ENCODE measurements at places on chromosomes 3 and 15.
A peak's percentile ranks its signal among the peaks of the same experiment; 100 is the strongest.

- peak; percentile 46 for DNase-seq
Measured at GRCh38 chr15:92809880-92810361, 90.2 kb upstream of the CHD2 start.

DNA sequence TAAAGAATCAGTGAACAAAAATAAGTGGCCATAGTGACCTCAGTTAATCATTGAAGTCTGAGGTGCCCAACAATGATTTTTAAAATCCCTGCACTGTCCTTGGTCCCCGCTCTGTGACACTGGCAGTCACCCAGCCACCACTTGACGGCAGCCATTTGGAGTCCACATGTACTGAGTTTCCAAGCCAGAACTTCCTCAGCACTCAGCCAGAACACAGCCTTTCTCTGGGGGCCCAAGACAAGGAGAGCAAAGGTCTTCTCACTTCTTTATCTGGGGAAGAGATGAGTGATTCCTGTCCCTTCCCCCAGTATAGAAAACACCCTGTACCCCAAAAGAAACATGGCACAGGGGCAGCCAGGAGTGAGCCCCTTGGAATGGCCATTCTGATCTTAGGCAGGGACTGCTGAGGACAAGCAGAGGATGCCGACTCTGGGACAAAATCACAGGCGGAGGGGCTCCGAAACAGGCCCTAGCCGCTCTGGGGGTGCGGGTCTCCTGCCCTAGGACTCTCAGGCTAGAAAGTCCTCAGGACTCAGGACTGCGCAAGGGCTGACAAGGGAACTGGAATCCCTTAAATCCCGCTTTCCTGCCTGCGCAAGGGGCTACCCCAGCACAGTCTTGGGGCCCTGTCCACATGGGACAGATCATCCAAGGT is 12.8 kb downstream of the PAK6 start:
- DNase-seq = no peak

GRCh38 chr3:159733194-159733860 is 255.3 kb upstream of the IL12A start:
- no peak for DNase-seq

- peak; percentile 60 for DNase-seq
Measured at GRCh38 chr15:100849021-100849854, 30.4 kb upstream of the ALDH1A3 start.

- no peak for DNase-seq
Measured at GRCh38 chr3:151816091-151816604, 2.2 kb downstream of the AADAC start.

GRCh38 chr3:11370191-11370590 is 98.0 kb downstream of the ATG7 start:
- DNase-seq = no peak

GRCh38 chr3:172541945-172542488 is 18.8 kb upstream of the TNFSF10 start:
- no peak for DNase-seq

DNA sequence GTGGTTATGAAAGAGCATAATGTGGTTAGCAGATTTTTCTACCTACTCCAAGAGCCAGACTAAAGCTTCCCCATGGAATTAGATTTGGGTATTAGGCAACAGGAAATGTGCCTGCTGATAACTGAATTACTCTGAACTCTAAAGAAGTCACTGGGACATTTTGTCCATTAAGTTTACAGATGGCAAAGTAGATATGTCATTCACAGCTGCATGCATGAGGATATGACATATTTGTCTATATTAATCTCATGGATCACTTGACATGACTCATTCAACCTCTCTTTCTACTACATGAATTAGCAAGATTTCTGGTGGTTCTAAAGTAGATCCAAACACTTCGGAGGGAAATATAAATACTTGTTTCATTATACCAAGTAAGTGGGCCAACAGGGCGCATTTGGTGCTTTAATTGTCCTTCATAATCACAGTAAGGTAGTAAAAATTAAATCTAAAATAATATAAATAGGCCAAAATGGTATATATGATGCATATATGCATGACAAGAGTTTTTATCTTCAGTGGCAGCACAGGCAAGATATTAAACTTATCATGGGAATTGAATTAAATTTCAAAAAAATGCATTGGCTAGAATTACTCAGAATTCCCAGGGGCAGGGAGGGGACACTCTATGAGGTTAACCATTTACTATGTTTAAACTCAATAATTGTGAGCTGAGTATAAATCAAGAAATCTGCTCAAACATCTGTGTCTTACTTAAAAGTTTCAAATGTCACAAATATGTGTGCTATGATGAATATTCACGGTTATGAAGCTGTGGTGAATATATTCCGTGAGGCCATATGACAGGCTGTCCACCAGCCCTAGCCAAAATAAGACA is 365.3 kb upstream of the KCNMB2 start:
- no peak for DNase-seq

DNA sequence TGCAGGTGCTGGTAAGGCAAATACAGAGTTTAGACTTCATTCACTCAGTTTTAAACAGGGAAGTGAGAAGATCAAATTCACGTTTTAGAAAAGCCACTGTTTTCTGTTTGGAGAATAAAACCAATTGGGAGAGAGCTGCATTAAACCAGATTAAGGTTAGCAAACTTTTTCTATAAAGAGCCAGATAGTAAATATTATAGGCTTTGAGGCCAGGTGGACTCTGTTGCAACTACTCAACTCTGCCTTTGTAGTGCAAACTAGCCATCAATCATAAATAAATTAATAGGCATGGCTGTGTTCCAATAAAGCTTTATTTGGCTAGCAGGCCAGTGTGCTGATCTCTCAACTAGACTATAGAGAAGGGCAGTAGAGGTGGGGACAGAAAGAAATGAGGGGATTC is 33.5 kb downstream of the SUCLG2 start:
- no peak for DNase-seq

GRCh38 chr15:38440353-38441129 is 13.4 kb upstream of the FAM98B start:
- peak; percentile 37 for DNase-seq

GRCh38 chr3:78799681-78800080 is 968.1 kb downstream of the ROBO1 start:
- DNase-seq = no peak
